Renal pelvis (tissue), 12 donors: ENCODE measurements at places on chromosomes 13 and 19. TPM values are rescaled to one million over a fixed set of nuclear protein-coding genes. Genes with fewer than 3 reads are reported as not detected.

The TTYH1 gene
- polyA plus RNA-seq, result 14.4 TPM

The HOMER3 gene
- polyA plus RNA-seq, result 56.2 TPM

The EEF1AKMT1 gene
- 13.6 TPM for polyA plus RNA-seq

The DHX34 gene
- polyA plus RNA-seq, result 18.3 TPM

The TSHZ3 gene
- 12.1 TPM for polyA plus RNA-seq

The NOSIP gene
- 81.1 TPM for polyA plus RNA-seq

The KLF1 gene
- polyA plus RNA-seq, result 0.46 TPM

The DACH1 gene
- 98.9 TPM for polyA plus RNA-seq

The PLPPR3 gene
- polyA plus RNA-seq, result 17.1 TPM

The ZNF547 gene
- 5.6 TPM for polyA plus RNA-seq

The ZNF491 gene
- 5.1 TPM for polyA plus RNA-seq

The SLC25A41 gene
- polyA plus RNA-seq, result 0.31 TPM

The MEIOSIN gene
- not detected for polyA plus RNA-seq

The RYR1 gene
- polyA plus RNA-seq, result 6.6 TPM

The APLP1 gene
- 29.1 TPM for polyA plus RNA-seq

The APOC1 gene
- 8.4 TPM for polyA plus RNA-seq

The ACTN4 gene
- 787 TPM for polyA plus RNA-seq

The GJA3 gene
- 13.7 TPM for polyA plus RNA-seq

The MYBPC2 gene
- 0.53 TPM for polyA plus RNA-seq

The DGKH gene
- polyA plus RNA-seq, result 10.1 TPM

The HCN2 gene
- polyA plus RNA-seq, result 0.30 TPM

The SNAPC2 gene
- 23.0 TPM for polyA plus RNA-seq

The ZNF285 gene
- 11.4 TPM for polyA plus RNA-seq

The SLC8A2 gene
- 0.21 TPM for polyA plus RNA-seq

The MYH14 gene
- polyA plus RNA-seq, result 31.7 TPM

The ZNF439 gene
- 25.6 TPM for polyA plus RNA-seq

The ATCAY gene
- 0.44 TPM for polyA plus RNA-seq

The SPC24 gene
- polyA plus RNA-seq, result 15.4 TPM

The ZNF302 gene
- 83.4 TPM for polyA plus RNA-seq

The PROZ gene
- polyA plus RNA-seq, result 4.8 TPM

The LSM4 gene
- polyA plus RNA-seq, result 129 TPM

The TMEM238 gene
- polyA plus RNA-seq, result 1.2 TPM

The A1BG gene
- 2.1 TPM for polyA plus RNA-seq

The PCSK4 gene
- 9.8 TPM for polyA plus RNA-seq

The KCTD15 gene
- polyA plus RNA-seq, result 68.6 TPM

The USHBP1 gene
- polyA plus RNA-seq, result 5.9 TPM

The KIR3DL2 gene
- polyA plus RNA-seq, result not detected

The ZBTB45 gene
- 16.1 TPM for polyA plus RNA-seq

The PCP2 gene
- 2.1 TPM for polyA plus RNA-seq

The CPAMD8 gene
- polyA plus RNA-seq, result 44.0 TPM

The CCDC9 gene
- 26.0 TPM for polyA plus RNA-seq

The PEG3 gene
- polyA plus RNA-seq, result 78.1 TPM

The MBNL2 gene
- polyA plus RNA-seq, result 51.2 TPM

The CYP2A7 gene
- 0.27 TPM for polyA plus RNA-seq

The GPR18 gene
- polyA plus RNA-seq, result 0.14 TPM

The CYP4F3 gene
- 1.3 TPM for polyA plus RNA-seq

The KLF2 gene
- polyA plus RNA-seq, result 24.7 TPM

The ZNF549 gene
- 17.9 TPM for polyA plus RNA-seq

The EIF3K gene
- 353 TPM for polyA plus RNA-seq

The ARL11 gene
- polyA plus RNA-seq, result 0.30 TPM

The CASP14 gene
- not detected for polyA plus RNA-seq

The BRCA2 gene
- polyA plus RNA-seq, result 11.3 TPM

The ADPRHL1 gene
- 5.6 TPM for polyA plus RNA-seq
